ENCODE measurements at places on chromosomes 7 and 10.

- no peak for DNase-seq
Measured at GRCh38 chr7:17535776-17536175, 237.3 kb downstream of the AHR start.

- DNase-seq: no peak
Measured at GRCh38 chr7:95046494-95047240, 139.3 kb downstream of the PPP1R9A start.

- DNase-seq: no peak
Measured at GRCh38 chr10:21080261-21080660, 183.2 kb upstream of the NEBL start.

DNA sequence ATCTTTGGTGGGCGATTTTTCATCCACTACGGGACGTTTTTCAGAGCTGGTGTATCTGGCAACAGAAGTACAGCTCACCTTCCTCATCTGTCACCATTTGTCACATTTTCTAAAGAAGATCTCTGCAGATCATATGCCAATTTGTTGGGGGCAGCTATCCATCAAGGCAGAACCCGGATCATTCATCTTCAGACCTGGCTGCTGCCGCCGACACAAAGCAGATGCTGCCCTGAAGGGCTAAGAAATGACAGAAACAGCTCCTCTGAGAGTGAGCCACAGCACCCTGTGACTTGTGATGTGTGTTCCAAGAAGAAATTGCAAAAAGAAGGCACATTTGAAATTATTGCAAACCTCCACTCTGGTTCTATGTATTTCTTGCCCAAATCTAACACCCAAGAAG, 290.9 kb downstream of the GFRA1 start:
- no peak for DNase-seq

GRCh38 chr7:41544241-41544640, 158.6 kb downstream of the INHBA start:
- DNase-seq: no peak

DNA sequence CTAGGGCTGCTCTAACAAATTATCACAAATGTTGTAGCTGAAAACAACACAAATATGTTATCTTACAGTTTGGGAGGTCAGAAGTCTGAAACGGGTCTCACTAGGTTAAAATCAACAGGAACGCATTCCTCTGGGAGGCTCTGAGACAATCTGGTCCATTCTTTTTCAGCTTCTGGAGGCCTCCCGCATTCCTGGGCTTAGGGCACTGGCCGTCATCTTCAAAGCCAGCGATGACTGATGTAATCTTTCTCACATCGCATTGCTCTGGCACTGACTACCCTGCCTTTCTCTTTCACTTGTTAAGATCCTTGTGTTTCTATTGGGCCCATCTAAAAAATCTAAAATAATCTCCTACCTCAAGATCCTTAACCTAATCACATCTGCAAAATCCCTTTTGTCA, 1071.5 kb upstream of the C7orf33 start:
- no peak for DNase-seq

DNA sequence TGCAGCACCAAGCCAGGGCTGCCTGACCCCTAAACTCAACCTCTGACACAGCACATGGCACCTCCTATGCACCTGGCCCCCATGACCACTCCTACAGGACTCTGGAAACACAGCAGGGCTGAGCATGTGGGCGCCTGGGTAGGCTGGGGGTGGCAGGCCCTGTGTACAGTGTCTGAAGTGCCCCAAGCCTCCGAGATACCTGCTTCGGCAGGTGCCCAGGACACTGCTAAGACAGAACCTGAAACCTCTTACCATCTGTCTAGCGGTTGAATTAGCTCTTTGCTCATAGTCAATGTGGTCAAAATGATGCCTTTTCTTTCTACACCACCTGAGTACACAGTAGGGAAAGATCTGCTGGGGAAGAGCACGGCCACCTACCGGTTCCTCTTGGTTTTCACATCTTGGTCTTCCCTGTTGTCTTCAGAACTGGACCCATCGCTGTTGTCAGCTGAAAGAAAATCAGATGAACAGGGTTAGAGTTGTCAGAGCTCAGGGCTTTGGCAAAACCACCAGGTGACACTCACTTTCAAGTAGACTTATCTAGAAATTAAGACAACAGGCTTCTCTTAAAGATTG, 177.4 kb downstream of the TCERG1L start:
- no peak for DNase-seq

- no peak for DNase-seq
Measured at GRCh38 chr10:105734479-105734878, 1093.4 kb downstream of the SORCS3 start.

- DNase-seq: no peak
Measured at GRCh38 chr7:121019018-121019417, 30.5 kb downstream of the CPED1 start.

GRCh38 chr10:78508955-78509748, 475.5 kb downstream of the RPS24 start:
- DNase-seq: no peak

DNA sequence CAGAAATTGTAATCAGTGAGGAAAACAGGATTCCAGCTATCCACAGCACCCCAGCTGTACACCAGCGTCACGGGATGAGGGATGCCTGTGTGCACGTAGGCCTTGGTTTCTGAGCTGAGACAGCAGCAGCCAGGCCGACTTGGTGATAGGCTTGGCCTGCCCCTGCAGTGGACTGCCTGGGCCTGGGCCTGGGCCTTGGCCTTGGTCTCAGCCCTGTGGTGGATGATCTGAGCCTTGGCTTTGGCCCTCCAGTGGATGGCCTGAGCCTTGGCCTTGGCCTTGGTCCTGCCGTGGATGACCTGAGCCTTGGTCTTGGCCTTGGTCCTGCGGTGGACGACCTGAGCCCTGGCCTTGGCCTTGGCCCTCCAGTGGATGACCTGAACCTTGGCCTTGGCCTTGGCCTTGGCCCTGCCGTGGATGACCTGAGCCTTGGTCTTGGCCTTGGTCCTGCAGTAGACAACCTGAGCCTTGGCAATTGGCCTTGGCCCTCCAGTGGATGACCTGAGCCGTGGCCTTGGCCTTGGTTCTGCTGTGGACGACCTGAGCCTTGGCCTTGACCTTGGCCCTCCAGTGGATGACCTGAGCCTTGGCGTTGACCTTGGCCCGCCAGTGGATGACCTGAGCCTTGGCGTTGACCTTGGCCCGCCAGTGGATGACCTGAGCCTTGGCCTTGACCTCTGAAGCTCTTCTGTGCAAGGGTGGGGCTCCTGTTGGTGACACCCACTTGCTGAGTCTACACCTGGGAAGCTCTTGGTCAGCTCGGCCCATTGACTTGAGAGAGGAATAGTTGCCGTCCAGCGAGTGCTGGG, 93.8 kb downstream of the CUX1 start:
- no peak for DNase-seq

GRCh38 chr7:82605247-82605864, 161.8 kb upstream of the CACNA2D1 start:
- DNase-seq: no peak

DNA sequence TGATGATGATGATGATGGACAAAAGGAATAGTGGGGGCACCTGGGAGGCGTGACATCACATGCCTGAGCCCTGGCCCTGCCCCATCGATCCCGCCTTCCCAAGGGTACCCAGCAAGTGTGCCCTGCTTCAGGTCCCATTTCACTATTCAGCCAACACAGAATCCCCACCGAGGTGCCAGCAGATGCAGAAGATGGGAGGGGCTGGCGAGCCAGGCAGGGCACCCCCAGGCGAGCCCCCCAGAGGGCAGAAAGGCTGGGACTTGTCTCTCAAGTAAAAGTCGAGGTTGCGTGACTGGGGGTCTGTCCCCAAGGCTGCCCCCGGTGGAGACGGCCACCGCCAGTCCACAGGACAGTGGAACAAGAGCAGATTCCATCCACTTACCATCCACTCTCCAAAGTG, 57.5 kb downstream of the INSIG1 start:
- no peak for DNase-seq

DNA sequence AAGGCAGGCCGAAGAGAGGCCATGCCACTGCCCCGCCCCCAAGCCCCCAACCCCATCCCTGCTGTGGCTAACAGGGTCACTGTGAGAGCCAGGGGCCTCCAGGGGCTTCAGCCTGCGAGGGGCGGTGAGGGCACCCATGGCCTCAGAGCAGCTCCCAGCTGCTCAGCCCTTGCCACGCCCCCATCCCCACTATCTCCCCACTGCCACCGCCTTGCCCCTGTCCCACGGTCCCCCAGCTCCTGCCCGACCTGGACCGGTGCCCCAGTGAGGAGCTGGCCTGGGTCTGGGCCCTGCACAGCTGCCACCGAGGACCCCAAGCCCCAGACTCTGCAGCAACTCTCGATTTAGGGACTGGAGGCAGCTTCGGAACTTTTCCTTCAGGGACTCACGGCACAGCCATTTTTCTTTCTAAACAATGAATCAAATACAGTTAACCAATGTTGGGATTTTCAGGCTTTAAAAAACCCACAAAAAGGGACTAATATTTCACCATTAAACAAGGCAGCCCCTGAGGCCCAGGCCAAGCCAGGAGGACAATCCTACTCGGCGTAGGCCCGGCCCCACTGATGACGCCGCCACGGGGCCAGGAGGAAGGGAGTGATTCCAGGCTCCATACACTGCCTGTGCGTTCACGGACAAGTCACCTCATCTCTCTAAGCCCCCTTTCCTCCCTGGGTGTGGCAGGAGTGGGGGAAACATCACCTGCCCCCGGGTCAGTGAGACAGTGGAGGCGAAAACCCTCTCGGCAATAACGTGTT, 237.1 kb downstream of the ELFN1 start:
- DNase-seq: no peak

GRCh38 chr7:156475666-156476065, 164.9 kb upstream of the RNF32 start:
- DNase-seq: no peak

DNA sequence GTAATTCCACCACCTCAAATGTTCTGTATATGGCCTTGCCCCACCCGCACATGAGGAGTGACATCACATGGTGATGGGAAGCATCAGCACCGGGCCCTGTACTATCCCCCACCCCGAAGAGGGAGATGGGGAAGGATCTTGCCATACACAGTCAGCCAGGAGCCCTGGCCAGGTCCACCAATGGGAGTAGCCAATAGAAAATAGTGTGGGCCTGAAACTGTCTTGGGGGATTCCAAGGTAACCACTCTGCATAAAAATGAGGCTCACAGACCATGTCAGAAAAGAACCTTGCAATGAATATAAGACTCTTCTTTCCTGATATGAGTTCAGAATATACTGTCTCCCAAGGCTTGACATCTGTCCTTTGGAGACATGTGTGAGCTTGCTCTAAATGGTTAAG, 51.1 kb downstream of the ADRB1 start:
- no peak for DNase-seq

DNA sequence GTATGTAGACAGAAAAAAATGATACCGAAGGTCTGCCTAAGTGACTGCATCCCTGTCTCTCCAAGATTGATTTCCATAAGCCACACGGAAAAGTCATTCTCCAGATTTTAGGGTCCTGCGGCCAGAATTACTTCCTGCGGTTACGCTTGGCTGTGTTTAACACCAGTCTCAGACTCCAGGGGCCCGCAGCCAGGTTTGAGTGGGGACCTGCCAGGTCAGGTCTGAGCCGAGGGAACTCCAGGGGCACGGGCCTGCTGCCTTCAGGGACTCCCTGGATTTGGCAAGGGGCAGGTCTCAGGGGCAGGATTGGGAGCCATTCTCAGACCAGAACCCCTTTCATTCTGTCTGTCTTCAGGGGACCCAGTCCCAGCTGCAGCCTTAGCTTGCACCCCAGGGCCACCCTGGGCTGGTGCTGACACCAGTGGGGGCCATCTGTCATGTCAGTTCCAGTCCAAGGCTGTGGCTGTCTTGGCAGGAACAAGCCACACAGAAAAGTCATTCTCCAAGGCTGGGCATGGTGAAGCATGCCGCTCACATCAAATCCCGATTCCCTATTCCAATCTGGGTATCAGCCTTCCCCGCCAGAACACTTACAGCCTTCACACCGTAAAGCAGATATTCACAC, 39.0 kb downstream of the TMEM120A start:
- no peak for DNase-seq

GRCh38 chr10:51308116-51308515, 233.8 kb downstream of the PRKG1 start:
- no peak for DNase-seq

GRCh38 chr7:26183545-26184280, 16.8 kb downstream of the HNRNPA2B1 start:
- DNase-seq: no peak

GRCh38 chr10:36880898-36881297, 244.5 kb upstream of the ANKRD30A start:
- no peak for DNase-seq

GRCh38 chr7:9026121-9026520, 592.7 kb downstream of the NXPH1 start:
- no peak for DNase-seq

DNA sequence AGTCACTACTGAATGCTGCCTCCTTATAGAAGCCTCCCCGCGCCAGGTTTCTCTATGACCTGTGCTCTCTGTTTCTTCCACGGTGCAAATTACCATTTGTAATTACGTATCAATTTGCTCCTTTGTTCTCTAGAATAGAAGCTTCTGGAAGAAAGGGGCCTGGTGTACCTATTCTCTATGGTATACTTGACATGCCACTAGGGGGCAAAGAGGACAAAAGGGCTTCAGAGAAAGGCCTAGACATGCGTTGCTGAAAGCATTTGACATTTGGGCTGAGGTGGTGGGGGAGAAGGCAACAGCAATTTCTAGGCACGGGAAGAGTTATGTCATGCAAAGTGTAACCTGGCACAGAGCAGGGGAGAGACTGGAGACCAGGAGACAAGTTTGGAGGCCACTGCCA, 148.7 kb downstream of the WDR11 start:
- no peak for DNase-seq

DNA sequence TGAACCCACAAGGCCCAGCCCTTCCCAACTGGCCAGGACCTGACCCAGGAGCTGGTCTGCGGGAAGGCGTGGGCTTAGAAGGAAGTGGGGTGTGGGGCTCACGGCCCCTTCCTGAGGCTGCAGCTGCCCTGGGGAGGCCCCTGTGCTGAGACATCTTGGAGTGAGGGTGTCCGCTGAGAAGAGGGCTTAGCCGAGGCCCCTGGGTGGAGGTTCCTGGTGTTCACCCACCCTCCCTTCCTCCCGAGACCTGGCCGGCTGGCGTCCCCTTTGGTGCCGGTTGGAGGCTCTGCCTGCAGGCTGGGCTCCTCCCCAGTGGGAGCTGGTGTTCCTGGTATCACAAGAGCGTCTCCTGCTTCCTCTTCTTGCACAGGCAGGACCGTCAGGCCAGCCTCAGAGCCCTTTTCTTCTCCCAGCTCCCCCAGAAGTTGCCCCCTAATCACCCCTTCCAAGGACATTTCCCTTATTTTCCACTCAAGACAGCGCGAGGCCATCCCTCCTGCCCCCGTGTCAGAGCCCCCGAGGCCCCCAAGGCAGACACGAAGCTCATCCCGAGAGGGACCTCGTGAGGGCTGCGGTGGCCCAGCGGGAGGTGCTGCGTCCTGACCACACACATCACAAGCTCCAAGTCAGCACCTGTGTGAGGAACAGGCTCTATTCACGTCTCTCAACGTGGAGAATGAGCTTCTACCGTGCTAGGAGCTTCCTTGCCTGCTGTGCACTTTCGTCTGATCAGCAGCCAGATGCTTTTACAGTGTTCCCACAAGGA, 25.1 kb upstream of the FAM20C start:
- DNase-seq: no peak

- DNase-seq: no peak
Measured at GRCh38 chr7:36440880-36441279, 51.2 kb downstream of the ANLN start.

Measured in activated T-helper 1 cell treated with anti-CD3 and anti-CD28 coated beads, Interleukin-2, amount 50 U/mL, for 16 hours (primary cell).